ENCODE measurements at places on chromosomes 2 and 18.
A peak's percentile ranks its signal among the peaks of the same experiment; 100 is the strongest.

GRCh38 chr2:239519089-239519920 is 118.5 kb upstream of the HDAC4 start:
- no peak for DNase-seq

DNA sequence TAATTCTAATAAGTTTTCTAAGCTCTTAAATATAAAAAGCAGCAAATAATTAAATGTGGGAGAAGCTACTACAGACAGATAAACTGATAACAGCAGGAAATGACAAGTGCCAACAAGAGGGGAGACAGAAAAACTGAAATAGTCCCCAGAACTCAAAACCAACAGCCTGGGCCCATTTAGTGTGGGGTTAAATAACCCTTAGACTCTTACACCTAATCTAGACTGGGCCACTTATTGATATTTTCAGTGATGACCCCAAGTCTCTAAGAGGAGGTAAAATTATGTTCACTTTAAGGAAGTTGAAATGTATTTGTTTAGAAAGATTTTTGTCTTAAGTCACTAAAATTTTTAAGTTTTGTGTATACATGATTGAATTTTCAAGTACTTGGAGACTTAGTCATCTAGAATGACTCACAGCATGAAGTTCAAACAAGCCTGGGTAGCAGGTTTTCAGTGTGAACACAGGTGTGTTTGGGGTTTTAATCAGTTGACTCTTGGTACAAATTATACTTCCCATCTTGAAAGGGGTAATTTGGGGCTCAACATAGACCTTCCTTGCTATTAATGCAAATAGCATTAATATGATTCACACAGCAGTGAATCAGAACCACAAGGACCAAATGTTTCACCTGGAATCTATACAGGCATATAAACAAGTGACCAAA is 54.9 kb upstream of the MYO3B start:
- no peak for DNase-seq

- no peak for DNase-seq
Measured at GRCh38 chr2:229666811-229667210, 47.5 kb downstream of the DNER start.

GRCh38 chr2:46978723-46979122 is 63.1 kb upstream of the MCFD2 start:
- DNase-seq = no peak

DNA sequence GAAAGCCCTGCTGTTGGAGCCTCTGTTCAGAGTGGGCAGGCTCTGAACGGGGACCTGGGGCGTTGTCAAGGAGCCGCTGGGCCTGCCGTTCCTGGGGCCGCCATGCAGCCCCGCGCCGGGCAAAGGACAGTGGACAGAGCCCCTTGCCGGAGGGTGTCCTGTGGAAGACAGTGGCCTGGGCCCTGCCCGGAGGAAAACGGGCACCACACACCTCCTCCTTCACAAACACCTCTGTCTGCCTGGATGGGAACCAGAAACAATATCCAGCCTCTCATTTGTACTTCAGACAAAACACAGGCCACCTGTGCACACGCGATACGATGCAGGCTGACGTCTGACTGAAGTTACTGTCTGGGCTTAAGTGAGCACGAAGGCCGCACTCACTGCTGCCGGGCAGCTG is 233.7 kb downstream of the TWIST2 start:
- DNase-seq = no peak

DNA sequence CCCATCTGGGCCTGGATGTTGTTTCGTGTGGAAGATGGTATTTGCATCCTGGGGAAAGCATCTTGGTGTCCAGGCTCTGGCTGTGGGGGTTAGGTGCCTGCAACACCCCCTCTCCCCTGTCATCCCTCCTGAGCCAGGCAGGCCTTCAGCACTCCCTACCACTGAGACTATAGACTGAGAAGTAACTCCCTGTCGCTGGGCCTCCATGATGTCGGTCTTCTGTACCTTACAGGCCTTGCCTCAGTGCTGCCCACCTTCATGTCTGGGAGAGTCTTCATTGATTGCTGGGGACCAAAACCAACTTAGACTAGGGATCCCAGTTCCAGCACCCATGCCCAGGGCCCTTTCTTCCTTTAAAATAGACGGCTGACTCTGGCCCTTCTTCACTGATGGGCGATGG is 33.1 kb upstream of the DNMT3A start:
- DNase-seq = no peak

DNA sequence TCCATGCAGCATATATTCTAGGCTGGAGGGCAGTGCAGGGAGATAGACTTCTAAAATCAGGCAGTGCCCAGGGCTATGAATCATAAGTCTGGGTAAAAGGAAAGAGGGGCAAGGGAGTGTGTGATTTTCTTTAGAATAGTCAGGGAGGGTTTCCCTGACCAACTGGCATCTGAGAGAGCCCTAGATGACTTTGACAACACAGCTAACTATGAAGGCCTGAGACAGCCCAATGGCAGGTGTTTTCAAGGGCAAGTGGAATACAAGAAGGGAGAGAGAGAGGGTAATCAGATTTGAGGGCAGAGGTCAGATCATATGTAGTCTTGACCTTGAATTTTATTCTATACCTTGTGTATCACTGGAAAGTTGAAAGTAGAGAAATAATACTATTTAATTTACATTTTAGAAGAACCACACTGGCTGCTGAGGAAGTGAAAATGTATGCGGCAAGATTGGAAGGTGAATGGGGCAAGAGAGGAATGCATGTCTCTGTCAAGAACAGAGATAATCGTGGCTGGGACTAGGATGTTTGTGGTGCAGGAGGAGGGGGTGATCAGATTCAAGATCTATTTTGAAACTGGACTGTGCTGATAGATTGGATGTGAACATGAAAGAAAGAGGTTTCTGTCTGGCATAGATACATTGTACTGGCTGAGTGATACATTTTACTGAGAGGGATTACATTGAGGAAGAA is 1.9 kb upstream of the ITGB6 start:
- DNase-seq = no peak

DNA sequence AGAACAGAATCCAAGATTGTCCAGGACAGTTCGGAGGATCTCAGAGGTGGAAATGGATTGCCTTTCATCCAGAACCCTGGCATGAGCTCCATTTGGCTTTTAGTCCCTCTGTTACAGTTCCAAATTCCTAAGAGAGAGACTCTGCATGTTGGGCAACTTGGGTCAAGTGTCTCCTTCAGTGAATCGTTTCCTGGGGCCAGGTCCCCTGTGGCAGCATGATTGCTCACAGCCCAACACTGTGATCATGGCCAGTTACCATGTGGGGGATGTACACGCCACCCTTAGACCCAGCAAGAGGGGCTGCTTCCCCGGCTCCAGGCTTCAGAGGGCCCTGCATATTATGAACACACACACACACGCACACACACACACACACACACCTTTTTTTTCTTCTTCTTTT is 118.6 kb upstream of the GLI2 start:
- DNase-seq = no peak

- DNase-seq = no peak
Measured at GRCh38 chr18:47821314-47821713, 109.1 kb downstream of the SMAD2 start.

- no peak for DNase-seq
Measured at GRCh38 chr2:134293719-134294537, 40.1 kb downstream of the MGAT5 start.

DNA sequence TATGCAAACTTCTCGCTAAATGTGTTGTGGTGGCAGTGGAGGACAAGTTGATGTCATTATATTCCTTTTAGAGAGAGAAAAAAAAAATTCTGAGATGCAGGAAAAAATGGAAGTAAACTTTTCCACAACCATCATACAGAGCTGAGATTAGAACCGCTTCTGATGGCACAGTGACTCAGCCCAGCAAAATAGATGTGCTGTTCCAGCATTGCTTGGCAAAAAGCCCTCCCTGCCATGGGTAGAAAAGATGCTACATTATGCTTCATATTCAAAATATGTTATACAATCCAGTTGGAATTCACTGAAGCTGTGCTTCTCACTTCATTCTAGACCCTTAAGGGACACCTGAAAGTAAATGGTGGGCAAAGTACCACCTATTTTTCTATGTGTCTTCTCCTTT is 1047.6 kb upstream of the FANCL start:
- DNase-seq = no peak

GRCh38 chr2:219448099-219448775 is 13.6 kb downstream of the SPEG start:
- DNase-seq = no peak

DNA sequence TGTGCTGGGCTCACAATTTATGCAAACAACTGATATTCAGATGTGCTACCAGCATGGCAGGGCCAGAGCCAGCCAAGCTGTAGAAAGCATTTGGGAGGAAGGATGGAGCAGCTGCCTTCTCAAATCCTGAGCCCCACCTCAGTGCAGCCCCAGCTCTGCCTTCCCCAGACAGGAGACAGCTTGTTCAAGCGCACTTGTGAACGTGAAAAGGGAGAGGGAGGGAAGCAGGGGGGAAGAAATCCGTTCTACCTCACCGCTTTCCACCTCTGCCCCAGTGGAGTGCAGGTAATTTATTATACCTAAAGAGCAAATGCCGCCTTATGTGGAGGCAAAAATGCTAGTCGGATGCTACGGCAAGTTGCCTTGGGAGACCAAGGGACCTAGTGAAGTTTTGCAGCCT is 66.0 kb upstream of the SLC14A2 start:
- DNase-seq = no peak

- DNase-seq = no peak
Measured at GRCh38 chr18:2909431-2910140, 62.8 kb downstream of the EMILIN2 start.

- DNase-seq = no peak
Measured at GRCh38 chr2:85787282-85787980, 33.6 kb downstream of the ATOH8 start.

GRCh38 chr2:218605432-218605831 is 2.3 kb upstream of the PLCD4 start:
- DNase-seq = no peak

DNA sequence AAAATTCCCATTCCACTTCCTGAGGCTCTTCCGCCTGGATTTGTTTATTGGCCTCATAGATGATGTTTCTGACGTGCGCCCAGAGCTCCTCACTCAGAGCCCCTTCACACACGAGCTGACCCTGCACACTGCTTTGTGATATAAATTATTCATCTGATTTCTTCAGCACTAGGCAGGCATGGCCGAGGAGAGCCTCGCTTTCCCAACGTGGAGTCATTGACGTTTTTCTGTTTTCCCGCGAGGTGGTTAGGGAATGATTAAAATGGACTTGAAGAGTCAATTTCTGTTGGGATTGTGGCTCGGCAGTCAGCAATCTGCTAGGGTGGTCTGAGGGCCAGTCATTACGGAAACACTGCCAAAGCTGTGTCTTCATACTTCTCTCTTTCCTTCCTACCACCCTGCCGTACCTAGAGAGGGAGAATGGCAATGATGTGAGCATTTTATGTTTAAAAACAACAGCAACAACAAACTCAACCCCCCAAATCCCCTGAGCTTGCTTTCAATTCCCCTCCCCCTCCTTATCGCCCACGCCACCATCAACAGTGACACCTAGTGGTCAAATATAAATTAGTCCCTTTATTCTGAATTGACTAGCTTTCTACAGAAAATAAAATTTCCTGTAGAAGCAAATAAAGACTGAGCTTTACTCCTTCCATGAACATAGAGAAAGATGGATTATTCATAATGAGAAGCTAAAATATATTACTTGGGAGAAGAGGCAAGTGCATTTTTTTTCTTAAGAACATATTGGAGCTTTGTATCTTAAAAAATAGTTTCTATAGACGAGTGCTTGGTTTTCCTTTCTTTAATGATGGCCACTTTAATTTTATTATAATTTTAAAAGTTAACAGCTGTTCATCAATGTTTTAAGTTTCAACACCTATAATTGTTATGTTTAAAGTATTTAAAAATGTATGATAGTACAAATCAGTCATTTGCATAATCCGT is 285.1 kb downstream of the MTX2 start:
- peak; percentile 25 for DNase-seq

- no peak for DNase-seq
Measured at GRCh38 chr2:53945538-53945937, 25.3 kb downstream of the PSME4 start.

GRCh38 chr2:97868986-97869721 is 126.6 kb downstream of the TMEM131 start:
- no peak for DNase-seq

GRCh38 chr2:69499966-69500365 is 62.7 kb upstream of the NFU1 start:
- no peak for DNase-seq

DNA sequence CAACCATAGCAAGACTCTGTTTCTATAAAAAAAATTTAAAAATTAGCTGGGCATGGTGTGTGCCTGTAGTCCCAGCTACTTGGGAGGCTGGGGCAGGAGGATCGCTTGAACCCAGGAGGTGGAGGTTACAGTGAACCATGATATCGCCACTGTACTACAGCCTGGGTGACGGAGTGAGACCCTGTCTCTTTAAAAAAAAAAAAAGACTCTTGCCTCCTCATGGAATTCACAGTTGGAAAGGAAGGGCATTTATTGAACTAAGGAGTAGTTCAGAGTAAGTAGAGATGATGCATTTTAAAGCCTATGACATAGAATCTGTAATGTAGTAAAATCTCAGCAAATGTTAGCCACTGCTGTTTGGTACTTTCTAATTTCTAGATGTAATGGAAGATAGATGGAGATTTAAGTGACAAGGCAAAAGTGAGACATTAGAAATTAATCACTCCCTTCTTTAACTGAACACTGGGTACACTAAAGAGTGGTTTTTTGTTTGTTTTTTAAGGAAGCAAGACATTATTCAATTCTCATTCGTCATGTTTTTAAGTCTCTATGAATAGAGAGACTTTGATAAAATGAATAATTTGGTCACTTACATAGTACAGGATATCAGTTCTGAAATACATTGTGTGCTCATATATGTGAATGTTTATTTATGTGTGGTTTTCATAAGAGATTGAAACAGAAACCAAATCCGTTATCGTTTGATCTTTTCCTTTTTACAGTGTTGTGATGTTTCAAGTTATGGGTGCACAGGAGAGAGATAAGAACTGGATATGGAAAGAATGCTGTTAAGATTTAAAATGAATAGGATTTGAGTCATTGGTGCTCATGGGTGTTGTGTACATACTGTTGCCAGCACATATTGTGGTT is 186.1 kb upstream of the STON1 start:
- no peak for DNase-seq

- peak; percentile 63 for DNase-seq
Measured at GRCh38 chr2:108583903-108584520, 49.7 kb downstream of the LIMS1 start.

DNA sequence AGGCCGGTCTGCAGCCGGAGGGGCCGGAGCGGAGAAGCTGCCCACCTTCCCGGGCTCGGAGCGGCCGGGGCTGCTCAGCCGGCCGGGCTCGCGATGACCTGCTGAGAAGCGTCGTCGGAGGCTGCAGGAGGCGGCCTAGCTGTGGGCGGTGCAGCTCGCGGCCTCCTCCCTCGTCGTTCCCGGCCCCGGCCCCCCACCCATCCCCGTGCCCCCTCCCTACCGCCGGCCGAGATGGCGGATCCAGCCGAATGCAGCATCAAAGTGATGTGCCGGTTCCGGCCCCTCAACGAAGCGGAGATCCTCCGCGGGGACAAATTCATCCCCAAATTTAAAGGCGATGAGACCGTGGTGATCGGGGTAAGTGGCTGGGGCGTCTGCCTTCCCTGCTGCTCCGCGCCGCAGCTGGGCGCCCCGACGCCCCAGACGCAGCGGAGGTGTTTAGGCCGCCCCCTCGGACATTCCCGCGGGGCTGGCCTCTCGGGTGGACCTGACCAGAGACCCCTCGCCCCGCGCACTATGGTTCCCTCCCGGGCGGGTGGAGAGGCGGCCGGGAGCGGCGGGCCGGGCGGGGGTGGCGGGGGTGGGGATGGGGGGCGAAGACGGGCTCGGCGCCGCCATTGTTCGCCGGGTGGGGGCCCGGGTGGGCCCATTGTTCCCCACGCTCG is 492 bp downstream of the KIF5C start:
- no peak for DNase-seq

All from D721Med (cell line).